Activated CD4-positive, alpha-beta T cell treated with anti-CD3 and anti-CD28 coated beads, Interleukin-2, amount 50 U/mL, for 16 hours (primary cell): ENCODE measurements at places on chromosomes 16 and 17.

GRCh38 chr16:79597277-79598062 is 3.1 kb downstream of the MAF start:
- no peak for DNase-seq

DNA sequence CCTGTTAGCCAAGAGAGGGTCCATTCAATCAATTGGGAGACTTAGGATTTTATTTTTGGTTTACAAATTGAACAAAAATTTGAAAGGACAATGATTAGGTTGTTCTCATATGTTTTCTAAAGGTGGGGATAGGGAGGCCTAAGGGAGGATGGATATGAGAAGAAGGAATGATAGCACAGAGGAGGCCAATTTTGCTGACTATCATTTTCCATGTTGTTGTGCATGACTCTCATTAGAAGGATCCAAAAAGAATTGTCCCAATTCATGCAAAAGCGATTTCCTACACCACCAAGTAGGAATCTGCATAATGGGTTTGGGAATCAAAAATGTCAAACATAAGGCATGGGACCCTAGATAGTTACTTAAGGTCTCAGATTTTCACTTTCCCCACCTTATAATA is 524.8 kb downstream of the KIF2B start:
- no peak for DNase-seq

- no peak for DNase-seq
Measured at GRCh38 chr16:30767767-30768465, 5.8 kb downstream of the RNF40 start.

- DNase-seq = no peak
Measured at GRCh38 chr16:2822158-2822495, 5.1 kb downstream of the PRSS21 start.

DNA sequence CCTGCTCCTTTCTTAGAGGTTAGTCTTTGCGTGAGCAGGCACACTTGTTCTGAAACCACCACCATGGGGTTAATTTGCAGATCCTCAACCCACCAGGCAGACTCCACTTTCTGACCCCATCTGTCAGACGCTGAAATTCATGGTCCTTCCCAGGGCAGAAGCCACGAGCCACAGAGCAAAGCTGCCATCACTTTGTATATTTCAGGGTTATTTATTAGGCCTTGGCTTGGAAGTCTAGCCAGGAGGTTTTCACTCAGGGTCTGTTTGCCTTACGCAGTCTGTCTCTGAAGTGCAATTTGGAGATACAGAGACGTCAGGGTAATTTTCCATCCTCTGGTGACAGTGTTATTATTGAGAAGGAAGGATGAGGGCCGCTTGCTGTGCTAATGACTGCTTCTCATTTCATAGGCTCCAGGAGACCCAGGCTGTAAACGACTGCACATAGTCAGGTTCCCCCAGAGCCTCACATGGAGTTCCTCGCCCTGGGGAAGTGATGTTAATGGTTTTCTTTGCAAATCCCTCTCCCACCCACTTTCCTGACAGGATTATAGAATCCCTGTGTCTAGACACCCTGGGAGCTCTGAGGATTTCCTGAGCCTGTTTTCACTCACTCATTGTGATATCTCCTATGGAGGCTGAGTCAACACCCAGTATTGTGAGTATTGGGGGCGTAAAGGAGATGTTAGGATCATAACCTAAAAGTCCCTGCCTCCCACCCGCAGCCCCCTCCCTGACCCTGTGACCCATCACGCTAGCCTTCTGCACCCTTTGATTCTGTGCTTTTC is 269.0 kb downstream of the ABCC12 start:
- DNase-seq = no peak

- no peak for DNase-seq
Measured at GRCh38 chr17:57125866-57126265, 40.8 kb downstream of the AKAP1 start.

DNA sequence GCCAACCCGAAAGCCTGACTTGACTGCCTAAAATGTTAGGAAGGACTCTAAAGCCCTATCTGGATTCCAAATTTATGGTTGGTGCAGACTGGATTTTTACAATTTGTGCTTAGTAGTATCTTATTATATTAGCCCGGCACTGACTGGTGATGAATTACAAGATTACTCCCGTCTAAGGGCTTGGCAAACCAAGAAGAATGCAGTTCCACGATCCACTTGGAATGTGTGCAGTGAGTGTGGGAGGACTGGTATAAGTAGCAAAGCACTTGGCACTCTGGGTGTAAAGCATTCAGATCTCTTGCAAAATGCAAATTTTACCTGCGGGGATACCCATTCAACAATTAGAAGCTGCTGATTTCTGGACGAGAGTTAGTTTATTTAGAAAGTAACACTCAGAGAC is 539.4 kb downstream of the MAF start:
- no peak for DNase-seq

DNA sequence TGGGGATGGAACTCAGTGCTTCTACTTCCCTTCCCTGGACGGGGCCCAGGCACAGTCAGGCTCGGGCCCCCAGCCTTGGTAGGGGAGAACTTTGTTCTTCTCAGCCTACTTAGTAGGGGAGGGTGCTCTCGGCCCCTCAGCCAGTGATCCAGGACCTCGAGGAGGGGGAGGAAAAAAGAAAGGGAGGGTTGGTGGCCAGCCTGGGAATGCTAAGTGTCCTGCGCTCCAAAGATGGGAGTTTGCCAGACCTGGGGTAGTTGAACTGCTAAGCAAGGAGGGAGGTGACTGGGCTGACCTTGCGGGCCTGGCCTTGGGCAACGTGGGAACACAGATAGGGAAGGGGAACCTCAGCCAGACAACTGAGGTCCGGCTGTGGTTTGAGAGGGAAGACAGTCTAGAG is 12.2 kb downstream of the ADGRG1 start:
- no peak for DNase-seq

DNA sequence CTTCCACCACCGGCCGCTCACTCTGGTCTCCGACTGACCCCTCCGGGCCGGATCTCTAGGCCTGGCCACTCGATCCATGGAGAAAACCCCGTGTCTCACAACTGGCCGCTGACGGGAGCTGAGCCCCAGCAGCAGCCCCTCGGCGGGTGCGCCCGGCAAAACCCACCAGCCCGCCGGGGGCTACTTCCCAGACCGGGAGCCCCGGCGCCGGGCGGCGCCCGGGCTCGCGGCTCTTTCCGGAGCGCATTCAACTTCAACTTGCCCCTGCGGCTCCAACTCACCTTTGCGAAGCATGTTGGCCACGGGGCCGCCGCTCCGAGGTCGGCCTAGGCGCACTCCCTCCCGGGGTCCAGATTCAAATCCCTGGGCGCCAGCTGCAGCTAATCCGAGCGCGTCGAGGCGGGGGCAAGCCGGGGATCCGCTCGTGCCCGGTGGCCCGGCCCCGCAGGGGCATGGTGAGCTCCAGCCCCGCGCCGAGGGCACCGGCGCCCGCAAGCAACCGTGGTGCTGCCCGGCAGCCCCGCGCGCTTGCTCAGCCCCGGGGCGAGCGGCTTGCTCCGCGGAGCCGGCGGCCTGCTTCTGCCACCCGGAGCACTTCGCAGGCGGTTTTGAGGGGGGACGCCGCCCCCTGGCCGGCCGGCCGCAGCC is 438 bp downstream of the RTN4RL1 start:
- DNase-seq = no peak

DNA sequence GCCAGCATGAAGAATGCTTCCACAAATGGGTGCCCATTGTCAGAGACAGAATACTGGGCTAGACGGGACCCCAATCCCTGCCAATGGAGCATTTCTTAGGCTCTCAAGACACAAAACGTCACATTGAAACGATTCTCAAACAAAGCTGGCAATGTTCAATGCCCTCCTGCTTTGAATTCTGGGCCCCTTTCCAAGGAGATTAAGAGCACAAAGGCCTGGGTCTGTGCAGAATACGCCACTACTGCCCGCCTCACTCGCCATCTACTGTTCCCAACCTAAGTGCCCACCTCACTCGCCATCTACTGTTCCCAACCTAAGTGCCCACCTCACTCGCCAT is 9.7 kb downstream of the CFAP20 start:
- no peak for DNase-seq

- DNase-seq = no peak
Measured at GRCh38 chr17:71764505-71764904, 356.3 kb upstream of the SOX9 start.

DNA sequence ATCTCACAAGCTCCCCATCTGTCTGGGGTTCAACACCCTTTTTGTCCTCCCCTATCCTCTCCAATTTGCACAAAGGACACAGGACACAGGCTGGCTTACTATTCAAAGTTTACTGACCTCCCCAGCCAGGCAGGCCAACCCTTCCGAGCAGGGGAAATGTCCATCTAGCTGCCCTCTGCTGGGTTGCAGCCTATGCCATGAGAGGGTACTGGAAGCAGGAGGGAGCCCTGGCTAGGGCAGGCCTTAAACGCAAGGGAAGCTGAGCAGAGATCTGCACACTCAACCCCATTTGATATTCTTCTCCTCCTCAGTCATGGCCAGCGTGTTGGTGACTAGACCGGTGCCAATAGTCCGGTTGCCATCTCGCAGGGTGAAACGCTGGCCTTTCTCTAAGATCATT is 3.5 kb downstream of the TUFM start:
- no peak for DNase-seq
